Neural crest cell (in vitro differentiated cells): ENCODE measurements at places on chromosomes 4 and X.

DNA sequence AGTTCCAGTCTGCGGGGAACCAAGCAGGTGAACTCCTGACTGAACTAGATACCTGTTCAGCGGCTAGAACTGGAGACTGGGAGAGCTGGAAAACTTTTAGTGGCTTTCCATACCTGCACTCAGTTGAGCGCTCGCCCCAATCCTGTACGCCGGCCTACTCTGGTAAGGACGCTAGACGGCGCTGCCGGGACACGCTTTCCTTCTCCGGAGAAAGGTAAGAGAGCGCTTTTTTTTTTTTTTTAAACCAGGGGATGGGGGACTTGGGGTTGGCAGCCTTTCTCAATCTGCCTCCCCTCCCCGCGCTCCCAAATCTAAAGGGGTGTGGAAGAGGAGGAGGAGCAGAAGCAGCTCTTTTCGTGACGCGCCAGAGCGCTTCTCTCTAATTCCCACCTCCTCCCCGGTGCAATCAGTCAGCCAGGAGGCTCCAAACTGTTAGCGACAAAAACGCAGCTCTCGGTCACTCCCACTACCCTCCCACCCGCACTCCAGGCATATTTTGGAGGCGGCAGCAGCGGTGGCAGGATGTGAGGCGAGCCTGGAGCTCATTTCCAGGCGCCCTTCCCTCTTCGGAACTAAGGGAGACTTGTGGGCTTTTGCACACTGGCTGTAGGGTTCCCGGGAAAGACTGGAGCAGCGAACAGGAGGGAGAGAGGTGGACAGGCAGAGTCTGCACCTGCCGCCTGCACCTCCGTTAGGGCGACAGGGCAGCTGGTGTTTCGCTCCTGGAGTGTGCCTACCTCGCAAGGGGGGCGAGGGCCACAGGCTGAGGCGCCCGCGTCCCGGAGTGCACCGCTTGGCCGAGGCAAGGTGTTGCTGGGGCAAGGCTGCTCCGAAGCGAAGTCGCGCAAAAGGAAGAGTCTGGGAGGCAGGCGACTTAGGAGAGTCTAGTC is at the start of gene IL1RAPL2:
IL1RAPL2 (plus strand) TSS at position 409 of the 890 bp plus-strand sequence.
- peak; percentile 46 for DNase-seq

GRCh38 chr4:42736527-42737195 is 79.8 kb upstream of the ATP8A1 start:
- DNase-seq = no peak

DNA sequence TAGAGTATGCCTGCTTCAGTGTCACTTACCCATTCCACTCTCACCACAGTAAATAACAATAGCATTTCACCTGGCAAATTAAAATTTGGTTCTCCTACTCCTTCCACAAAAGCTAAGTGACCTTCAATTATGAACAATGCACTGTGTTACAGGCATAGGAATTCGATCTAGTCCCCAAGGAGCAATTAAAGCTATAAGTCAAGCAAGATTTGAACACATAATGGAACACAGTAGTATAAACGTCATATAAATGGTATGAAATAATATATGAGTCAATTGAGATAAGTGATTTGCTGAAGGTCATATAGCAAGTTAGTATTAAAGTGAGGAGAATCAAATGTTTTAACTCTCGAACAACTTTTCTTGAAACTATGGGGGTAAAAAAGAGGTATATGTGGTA is 65.8 kb downstream of the ARAP2 start:
- DNase-seq = no peak

- DNase-seq = no peak
These were observed 526.1 kb upstream of the PABPC4L start for GRCh38 chr4:134727696-134728095.

DNA sequence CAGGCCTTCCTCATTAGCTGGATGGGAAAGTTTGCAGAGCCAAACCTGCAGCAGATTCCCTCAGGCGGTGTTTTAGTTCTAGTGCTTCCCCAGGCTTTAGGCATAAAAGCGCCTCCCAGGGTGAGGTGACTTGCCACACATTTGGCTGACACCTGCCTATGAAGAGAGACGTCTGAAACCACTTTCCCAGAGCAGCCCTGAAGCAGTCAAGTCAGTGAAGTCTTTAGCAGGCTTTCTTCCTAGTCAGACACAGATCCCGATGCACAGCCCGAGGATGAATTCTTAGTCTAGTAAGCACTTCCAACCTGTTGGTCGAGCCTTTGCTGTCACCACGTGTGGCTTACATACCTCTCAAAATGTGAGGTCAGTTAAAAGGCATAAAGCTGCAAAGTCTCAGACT is 484.1 kb downstream of the SMARCA1 start:
- DNase-seq = no peak

DNA sequence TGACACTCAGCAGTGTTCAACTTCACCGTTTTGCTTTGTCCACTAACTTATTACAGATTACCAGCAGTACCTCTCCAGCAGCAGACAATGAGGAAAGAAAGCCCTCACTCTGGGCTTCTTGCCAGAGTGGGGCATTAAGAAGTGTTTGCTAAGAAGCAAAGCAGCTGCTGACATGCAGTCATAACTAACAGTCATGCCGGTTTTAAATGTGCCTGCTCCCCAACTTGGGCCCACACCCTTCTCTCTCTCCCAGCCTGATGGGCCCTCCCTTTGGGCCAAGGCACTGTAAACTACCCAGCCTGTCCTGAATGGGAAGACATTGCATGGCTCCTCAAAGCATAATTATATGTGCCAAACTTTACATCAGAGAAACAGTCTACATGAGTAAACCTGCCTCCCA is 54.6 kb upstream of the HHIP start:
- DNase-seq = no peak

- DNase-seq = no peak
These were observed 872.9 kb upstream of the PCDH10 start for GRCh38 chr4:132276185-132276584.

GRCh38 chrX:22660756-22661155 is 339.0 kb upstream of the DDX53 start:
- no peak for DNase-seq

- DNase-seq = no peak
These were observed 8.9 kb upstream of the PHKA2 start for GRCh38 chrX:18992829-18993228.

- DNase-seq = no peak
These were observed 60.2 kb upstream of the LCORL start for GRCh38 chr4:18081708-18082107.

DNA sequence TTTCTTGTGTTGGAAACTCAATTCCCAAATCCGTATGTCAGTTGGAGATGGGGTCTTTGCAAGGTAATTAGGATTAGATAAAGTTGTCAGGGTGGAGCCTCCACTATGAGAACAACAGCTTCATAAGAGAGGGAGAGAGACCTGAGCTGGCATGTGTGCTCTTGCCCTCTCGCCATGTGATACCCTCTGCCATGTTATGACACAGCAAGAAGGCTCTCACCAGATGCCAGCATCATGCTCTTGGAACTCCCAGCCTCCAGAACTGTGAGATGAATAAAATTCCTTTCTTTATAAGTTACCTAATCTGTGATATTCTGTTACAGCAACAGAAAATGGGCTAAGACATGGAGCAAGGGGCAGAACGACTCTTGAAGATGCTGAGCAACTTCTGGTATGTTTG is 201.9 kb upstream of the BOD1L1 start:
- no peak for DNase-seq

DNA sequence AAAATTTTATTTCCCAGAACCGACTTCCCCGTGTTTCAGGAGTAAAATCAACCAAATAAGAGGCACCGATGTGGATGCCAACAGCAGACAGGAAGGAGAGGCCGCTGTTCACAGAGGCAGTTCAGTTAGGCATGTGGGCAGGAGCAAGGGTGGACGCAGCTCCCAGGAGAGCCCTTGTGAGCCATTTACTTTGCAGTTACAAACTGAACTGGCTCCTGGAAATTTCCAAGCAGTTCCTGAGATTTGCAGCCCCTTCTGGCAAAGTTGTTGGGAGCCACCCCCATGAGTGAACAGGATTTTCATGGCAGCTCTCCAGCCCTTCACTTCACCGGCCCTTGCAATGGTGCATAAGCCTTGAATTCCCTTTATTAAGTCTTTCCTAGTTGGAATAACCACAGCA is 189.1 kb downstream of the AFAP1 start:
- no peak for DNase-seq

DNA sequence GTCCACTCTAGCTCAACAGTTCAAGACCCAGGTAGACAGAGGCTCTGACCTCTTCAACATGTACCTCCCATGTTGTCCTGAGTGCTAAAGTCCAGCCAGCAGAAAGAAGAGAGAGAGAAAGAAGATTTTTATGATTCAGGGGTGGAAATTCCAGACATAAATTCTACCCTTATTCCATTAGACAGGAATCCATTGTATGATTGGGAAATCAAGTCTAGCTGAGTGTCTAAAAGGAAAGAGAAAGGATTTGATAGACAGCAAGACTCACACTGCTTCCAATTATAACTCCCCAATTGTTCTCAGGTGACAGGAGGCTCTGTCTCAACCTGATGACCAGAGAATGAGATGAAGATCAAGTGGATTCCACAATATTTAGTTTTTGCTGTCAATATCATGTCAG is 27.9 kb upstream of the PGM2 start:
- DNase-seq = no peak

DNA sequence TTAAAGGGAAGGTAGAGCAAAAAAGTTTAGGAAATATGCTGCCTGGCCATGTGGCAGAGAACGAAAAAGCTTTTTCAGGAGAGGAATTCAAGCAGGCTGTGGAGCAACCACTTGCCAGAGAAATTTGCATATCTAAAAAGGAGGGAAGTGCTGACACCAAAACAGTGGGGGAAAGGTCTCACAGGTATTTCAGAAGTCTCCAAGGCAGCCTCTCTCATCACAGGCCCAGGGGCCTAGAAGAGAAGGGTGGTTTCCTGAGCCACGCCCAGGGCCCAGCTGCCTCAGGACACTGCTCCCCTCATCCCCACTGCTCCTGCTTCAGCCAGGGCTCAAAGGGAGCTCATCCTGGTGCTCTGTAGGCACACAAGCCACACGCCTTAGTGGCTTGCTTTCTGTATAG is 29.9 kb upstream of the STS start:
- no peak for DNase-seq

DNA sequence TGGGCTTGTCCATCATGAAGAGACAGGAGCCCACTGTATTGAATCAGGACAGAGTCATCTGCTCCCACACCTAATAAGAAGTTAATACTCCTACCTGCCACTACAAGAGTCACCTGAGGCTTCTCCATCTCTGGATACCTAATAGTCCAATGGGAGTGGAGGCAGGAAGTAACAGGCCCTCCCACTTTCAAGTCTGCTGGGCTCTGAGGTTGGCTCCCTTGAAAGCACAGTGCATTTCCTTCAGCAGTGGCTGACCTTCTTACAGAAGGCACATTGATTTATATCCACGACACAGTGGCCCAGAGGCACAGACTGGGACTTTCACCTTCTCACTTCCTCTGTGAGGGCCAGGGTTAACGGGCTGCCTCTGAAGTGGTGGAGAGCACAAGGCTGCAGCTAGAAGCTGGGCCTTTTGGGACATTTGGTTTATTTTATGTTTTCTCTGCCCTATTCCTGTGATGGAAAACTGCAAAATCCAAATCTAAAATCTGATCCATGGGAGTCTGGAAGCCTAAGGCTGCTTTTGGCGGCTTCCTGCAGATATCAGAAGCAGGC is 38.1 kb downstream of the FRG2 start:
- no peak for DNase-seq

GRCh38 chr4:122131562-122132157 is 20.5 kb upstream of the BLTP1 start:
- DNase-seq = no peak

- DNase-seq = no peak
These were observed 3.4 kb upstream of the AVPR2 start for GRCh38 chrX:153900831-153901752.

GRCh38 chr4:165763640-165764039 is 109.4 kb upstream of the TLL1 start:
- DNase-seq = no peak

DNA sequence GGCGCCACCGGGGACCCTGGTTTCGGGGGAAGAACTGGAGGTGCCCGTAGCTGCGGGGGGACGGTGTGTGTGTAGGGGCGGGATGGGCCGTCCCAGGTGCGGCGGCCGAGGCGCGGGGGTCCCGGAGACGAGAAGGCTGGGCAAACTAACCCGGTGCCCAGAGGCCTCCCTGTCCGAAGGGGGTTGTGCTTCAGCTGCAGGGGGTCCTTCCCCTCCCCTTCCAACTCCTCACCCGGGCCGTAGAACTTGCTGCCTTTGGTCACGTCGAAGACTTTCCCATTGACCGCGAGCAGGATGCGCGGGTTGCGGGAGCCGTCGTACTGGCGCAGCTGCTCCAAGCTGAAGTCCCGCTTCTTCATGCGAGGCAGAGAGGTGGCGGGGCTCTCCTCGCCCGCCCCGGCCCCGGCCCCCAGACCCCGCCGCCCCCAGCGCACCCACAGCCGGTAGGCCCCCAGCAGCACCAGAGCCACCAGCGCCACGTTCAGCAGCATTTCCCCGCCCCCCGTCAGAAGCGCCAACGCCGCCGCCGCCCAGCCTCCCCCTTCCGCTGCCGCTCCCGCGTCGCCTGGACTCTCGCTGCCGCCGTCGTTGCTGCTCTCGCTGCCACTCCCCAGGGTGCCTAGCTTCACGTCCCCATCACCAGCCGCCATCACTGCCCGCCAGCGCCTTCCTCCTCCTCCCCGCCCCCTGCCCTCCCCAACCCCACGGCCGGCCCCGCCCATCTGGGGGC is at the start of gene PGRMC2:
PGRMC2 (minus strand) TSS at position 673 of the 730 bp plus-strand sequence; CDS start at position 650, 23 bp downstream.
- peak; percentile 2 for DNase-seq

GRCh38 chr4:96827086-96827485 is 987.2 kb downstream of the PDHA2 start:
- no peak for DNase-seq

DNA sequence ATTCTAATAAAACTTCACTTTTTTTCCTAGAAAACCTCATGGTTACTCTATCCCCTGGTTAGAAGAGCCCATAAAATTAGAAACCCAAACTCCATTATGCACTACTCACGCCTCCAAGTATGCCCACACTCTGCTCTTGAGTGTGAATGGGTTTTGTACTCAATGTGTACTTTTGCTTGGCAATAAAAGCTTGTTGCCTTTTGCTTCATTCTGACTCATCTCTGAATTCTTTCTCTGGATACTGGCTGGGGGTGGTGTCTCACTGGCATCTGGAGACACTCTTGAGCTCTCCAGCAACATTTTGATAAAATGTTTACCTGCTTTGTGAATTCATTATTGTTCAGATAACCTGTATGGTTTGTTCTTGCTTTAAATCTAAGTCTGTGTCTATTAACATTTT is 963.3 kb downstream of the TRAM1L1 start:
- no peak for DNase-seq

GRCh38 chrX:123083924-123084323 is 100.2 kb upstream of the GRIA3 start:
- no peak for DNase-seq
